H9 (cell line): ENCODE measurements at places on chromosomes 3 and 15.

DNA sequence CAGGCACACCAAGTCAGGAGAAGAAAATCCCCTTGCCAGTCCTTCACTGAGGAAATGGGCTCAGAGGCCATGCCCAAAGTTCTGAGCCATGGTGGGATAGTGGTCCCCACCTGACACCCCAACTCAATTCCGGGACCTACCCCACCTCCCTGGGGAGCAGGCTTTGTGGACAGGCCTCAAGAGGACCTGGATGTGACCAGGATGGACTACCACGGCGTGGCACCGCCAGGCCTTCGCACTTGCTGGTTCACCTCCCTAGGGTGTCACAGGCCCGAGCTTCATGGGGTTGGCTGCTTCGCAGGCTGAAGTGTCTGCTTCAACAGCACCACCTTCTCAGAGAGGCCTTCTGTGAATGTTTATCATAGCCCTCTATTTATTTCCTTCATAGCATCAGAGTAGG lies 31.7 kb downstream of the POC1A start:
- no peak for DNase-seq

DNA sequence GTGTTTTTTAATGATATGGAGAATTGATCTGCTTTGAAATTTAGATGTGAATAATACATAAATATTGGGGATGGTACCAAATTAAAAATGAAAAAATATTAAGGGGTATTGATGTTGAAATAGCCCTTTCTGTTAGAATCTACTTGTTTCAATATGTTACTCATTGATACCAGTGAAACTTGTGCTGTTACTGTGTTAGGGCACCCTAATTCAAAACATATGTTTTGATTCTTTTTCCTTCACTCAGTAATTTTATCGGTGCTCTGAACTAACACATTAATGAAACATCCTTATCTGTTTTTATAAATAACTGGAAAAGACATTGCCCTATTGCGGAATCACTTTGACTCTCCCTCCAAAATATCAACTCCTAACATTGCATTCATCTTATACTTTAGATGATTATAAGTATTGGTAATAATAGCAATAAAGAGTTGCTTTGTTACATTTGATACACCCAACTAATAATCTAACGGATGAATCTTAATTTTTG lies 52.0 kb upstream of the CCNB2 start:
- no peak for DNase-seq

DNA sequence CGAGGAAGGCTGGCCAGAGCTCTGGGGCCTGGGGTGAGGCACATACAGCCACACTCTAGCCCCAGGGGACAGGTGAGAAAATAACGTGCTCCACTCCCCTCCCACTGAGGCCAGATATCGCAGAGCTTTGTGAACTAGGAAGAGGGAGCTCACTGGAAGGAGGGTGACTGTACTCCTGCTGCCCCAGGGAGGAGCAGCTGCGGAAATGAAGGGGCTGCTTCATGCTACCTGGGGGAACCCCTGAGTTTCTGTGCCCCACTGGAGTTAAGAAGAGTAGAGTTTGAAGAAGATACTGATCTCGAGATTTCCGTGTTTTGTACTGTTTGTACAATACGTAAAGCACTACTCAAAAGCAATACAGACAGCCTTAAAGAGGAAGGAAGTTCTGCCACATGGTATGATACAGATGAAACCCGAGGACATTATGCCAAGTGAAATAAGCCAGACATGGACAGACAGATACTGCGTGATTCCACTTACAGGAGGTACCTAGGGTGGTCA lies 44.6 kb downstream of the CMTM6 start:
- no peak for DNase-seq

- no peak for DNase-seq
These were observed 249.3 kb upstream of the FEZF2 start for GRCh38 chr3:62622553-62623174.

DNA sequence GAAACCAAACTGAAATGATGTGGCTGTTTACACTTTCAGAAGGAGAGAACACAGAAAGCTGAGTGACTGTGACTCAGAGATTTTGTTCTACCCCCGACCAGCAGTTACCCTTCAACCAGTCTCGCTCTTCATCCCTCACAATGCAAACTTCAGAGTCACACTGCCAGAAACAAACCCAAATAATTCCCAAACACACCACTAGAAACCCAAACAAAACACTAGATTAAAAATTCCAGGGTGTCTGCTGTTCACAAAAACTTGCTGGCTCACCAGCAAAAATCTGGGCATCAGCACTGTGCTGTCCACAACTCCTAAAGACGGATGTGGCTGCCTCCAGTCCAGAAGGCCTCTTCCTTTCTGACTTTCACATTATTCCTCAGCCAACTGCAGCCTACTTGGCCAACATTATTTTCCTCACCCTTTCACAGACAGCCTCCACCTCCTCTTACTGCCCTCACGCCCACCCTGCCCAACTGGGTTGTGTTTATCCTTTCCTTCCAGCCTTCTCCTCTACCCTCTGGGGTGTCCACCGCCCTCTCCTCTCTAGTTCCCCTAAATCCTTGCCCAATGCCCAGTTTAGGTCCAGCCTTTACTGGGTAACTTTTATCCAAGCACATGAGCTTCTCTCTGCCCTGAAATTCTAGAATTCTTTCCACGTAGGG lies 71.4 kb downstream of the MECOM start:
- no peak for DNase-seq

DNA sequence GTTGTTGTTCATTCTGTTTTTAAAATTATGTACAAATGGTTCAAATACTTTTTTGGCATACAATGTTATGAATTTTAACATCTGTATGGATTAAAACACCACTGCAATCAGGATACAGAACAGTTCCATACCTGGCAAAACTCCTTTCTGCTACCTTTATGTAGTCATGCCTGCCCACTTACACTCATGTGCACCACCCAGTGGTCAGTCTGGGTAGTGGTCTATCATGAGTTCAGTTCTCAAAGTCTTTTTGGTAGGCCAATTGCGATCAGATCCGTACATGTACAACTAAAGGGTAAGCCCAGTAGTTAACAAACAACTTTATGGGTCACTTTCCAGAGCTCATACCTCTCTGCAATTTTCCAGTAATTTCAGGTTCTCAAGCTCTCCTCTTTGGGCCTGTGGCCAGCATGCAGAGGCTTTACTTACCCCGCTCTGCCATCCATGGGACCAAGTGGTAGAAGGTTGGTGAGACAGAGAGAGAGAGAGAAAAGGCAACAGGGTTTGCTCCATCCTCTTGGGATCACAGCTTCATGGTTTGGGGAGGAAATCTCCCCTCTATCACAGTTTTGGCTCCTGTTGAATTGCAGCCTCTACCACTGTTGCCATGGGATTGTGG lies 63.9 kb upstream of the FAM98B start:
- peak; percentile 64 for DNase-seq

DNA sequence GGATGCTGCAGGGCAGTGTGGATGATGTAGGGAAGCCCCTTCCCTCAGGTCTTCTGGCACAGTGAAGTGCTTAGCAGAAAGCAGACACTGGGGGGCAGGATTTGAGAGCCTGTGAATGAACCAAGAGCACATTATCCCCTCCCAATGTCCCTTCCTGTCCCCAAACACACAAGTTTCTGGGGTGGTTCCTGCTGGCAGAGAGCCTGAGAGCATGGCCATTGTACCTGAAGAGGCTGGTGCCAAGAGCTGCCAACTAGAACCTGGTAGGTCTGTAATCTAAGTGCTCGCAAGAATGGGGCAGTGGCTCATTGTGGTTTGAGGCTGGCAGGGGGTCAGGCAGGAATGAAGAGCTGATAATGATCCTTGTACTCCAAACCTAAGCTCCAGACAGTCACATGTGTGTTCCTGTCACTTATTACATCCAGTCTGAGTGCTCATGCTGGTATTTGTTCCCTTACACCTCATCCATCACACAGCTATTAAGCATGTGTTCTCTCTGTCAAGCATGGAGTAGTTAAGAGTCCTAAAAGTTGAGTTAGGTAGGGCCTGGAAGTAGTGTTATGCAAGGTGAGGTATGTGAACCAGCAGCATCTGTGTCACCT lies 6.7 kb upstream of the CCR1 start:
- DNase-seq: peak; percentile 64
